CD8-positive, alpha-beta T cell (primary cell): ENCODE measurements at places on chromosomes 2 and 18.

DNA sequence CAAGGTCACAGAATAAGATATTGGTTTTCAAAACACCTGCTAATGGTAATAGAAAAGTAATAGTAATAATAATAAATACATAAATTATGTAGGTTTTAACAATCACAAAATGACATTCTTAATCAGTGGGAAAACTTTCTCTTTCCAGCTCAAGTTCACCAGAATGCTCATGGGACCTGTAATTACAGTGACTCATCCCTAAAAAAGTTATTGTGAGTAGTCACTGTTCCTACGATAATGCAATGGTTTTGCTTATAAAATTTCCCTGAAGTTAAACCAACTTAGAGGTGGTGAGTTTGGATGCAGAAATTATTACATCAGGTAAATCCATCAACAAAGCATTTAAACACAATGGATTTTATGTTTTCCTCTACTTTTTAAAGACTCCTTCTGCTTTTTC lies 502.3 kb downstream of the PID1 start:
- no peak for DNase-seq

DNA sequence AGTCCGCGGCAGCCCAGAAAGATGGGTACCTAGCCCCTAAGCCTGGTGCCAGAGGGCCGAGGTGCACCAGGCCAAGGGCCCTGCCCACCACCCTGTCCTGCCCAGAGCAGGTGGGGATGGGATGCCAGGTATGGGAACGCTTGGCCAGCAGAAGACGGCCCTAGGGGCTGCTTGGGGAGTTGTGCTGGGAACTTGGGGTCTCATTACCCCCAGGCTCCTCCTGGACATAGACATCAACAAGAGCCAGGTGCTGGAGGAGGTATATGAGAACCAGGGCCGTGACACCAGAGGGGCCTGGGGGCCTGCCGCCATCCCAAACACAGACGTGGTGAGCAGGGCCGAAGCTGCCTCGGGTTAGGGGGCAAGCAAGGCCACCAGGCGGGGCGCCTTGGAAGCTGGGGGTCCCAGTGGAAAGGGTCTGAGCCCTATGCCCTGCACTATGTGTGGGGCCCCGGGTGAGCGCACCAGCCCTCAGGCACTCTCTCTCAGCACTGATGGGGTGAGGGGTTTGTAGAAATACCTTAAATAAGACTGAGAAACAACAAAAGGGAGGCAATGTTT lies 46.9 kb downstream of the FER1L5 start:
- no peak for DNase-seq

GRCh38 chr2:25615386-25615785 lies 58.0 kb downstream of the DTNB start:
- DNase-seq = no peak

- DNase-seq = no peak
Measured at GRCh38 chr18:75823471-75823870, 396.0 kb upstream of the SMIM21 start.

DNA sequence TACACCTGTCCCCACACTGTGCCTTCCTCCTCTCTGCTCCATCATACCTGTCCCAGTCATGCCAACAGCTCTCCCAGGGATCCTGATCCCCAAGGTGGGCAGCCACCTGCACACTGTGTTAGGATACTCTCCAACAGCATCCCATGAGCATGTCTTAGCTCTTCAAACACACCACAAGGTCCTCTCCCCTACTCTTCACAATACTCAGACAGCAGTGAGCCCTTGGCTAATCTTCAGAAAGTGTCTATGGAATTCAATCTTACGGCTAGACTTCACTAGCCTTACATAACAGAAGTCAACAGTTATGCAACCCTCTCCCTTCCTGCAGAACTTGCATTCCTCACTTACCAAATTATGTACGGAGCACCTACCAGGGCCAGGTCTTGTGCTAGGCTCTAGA lies 79.9 kb downstream of the MYO5B start:
- no peak for DNase-seq

- DNase-seq = no peak
Measured at GRCh38 chr2:160132761-160133160, 67.3 kb downstream of the ITGB6 start.

- no peak for DNase-seq
Measured at GRCh38 chr2:104804148-104804890, 49.6 kb upstream of the POU3F3 start.

DNA sequence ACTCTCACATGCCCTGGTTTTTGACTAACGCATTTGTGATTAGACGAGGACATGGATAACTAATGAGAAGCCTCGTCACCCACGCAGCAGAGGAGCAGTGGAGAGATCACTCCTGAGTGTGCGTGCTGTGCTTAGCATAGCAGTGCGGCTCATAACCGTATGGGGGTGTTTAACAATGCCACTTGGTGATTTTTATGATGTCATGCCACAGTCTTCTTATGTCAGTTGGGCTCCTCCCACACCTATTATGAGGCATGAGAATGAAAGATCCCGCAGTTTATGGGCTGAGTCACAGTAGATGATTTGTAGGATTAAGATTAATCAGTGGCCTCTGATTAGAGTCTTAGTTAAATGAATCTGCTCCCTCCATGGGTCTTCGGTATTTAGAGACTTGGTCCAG lies 2.5 kb upstream of the SMIM21 start:
- DNase-seq = no peak

- DNase-seq = no peak
Measured at GRCh38 chr2:19754907-19755306, 146.9 kb downstream of the TTC32 start.

DNA sequence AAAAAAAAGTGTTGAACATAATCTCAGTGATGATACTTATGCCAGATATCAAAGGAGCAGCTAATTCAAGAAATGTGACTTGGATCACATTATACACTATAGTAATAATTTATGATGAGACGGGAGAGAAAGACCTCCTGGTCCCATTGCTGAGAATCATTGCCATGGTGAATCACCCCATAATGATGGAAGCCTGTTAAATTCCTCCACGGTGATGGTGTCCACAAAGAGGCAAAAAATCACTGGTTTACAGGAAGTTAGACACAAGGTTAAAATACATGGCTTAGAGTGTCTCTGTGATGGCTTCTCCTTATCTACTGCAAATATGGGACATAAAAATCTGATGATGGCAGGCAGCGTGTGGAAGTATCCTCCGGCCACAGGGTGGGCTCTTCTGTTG lies 210.0 kb downstream of the CDH2 start:
- no peak for DNase-seq

- no peak for DNase-seq
Measured at GRCh38 chr2:189592353-189592984, 11.9 kb upstream of the SLC40A1 start.

GRCh38 chr2:18516112-18516511 lies 44.3 kb downstream of the RDH14 start:
- DNase-seq = no peak

- DNase-seq = no peak
Measured at GRCh38 chr2:120473522-120474271, 127.8 kb downstream of the INHBB start.

GRCh38 chr2:102839668-102840388 lies 78.0 kb downstream of the TMEM182 start:
- no peak for DNase-seq

DNA sequence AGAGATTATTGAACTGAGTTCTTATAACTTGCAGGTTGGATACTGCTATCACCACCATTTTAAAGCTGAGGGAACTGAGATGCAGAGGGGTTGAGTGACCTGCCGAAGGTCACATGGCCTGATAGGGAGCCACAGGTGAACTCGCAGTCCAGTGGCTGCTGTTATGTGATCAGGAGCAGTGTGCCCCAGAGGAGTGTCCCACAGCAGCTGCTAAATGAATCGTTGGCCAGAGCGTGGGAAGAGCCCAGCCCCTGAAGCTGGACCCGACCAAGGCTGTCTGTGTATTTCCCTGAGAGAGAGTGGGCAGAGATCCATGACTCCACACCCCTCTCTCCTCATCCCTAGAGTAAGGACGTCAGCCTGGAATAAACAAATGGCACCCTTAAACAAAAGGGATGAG lies 26.7 kb upstream of the PRLH start:
- no peak for DNase-seq
